ENCODE measurements at places on chromosomes 1 and 21. TPM values are rescaled to one million over a fixed set of nuclear protein-coding genes. Genes with fewer than 3 reads are reported as not detected.

GRCh38 chr21:40402884-40403582, 443.9 kb downstream of the DSCAM start:
- DNase-seq = no peak

GRCh38 chr1:224317383-224318045, 12.5 kb downstream of the NVL start:
- no peak for DNase-seq

GRCh38 chr1:215376544-215377264, 190.4 kb upstream of the KCTD3 start:
- no peak for DNase-seq

GRCh38 chr1:117662667-117663066, 56.8 kb downstream of the TENT5C start:
- no peak for DNase-seq

DNA sequence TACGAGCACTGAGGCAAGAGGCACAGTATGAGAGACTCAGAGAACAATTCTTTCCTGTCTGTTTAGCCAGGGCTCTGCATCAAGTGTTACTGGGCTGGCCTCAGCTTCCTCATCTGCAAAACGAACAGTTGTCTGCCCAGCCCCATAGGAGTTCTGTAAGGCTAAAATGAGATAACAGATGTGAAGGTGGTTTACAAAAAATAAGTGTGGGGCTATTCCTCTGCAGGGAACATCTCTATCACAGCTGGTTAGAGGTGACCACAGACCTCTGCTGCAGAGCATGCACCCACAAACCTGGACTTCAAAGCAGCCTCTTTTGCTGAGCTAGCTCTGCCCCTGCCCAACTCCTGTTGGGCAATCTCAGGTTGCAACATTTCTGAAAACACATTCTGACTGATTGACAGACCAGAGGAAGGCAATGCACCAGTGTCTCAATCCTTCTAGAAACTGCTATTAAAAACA, 10.5 kb upstream of the OLIG1 start:
- peak; percentile 17 for DNase-seq

DNA sequence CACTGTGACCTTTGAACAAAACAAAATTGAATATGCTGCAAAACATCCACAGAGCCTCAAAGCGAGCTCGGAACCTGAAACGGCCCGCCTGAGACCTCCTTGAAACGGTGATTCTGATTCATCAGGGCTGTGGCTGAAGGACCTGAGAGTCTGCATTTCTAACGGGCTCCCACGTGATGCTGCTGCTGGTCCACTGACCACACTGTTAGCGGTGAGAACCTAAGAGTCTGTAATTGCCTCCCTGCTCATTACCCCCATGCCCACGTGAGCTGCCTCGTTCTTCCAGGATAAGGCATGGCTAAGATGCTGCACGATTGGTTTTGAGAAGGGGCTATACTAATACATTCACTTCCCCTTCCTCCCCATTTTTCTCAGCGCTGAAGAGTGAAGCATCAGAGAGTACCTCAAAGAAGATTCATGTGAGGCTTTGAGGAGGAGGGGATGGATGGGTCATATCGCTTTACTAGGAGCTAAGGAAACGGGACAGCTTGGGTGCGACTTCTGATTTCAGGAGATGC, 9.7 kb downstream of the TLR5 start:
- DNase-seq = no peak

GRCh38 chr1:222709700-222710153, 2.6 kb downstream of the AIDA start:
- no peak for DNase-seq

GRCh38 chr1:94332952-94333351, 85.2 kb upstream of the ABCD3 start:
- no peak for DNase-seq

GRCh38 chr1:38858833-38859560, 575 bp downstream of the RRAGC start:
- DNase-seq = no peak

DNA sequence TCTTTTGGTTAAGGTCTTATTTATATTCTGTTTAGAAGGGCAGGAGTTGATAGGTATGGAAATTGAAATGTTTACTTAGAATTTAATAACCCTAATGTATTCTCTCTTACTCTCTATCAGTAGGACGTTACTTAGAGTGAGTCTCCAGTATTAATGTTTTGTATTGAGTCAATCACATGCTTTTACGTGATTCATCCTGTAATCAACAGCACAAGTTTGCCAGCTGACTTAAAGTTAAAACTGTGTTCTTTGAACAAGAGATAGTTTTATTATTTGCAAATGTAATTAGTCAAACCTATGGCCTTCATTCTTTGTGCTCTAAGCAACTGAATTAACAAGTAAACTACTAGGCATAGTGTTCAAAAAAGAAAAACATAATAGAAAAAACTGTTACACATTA, 57.3 kb downstream of the PKN2 start:
- DNase-seq = no peak

GRCh38 chr1:20711285-20712214, 6.3 kb downstream of the KIF17 start:
- DNase-seq = no peak

- no peak for DNase-seq
These were observed 178.8 kb downstream of the SYT2 start for GRCh38 chr1:202531472-202531811.

- DNase-seq = no peak
These were observed 22.1 kb downstream of the PADI2 start for GRCh38 chr1:17097147-17097546.

GRCh38 chr21:41630249-41630648, 122.3 kb upstream of the TMPRSS2 start:
- DNase-seq = no peak

GRCh38 chr21:44353191-44353970, at the start of gene TRPM2:
TRPM2 (plus strand) TSS chr21:44353621; CDS start chr21:44353701, 80 bp downstream.
- DNase-seq = no peak

The NEGR1 gene
- polyA plus RNA-seq = not detected

The TCHHL1 gene
- polyA plus RNA-seq = not detected

The AKIRIN1 gene
- 118 TPM for polyA plus RNA-seq

The KLHDC7A gene
- not detected for polyA plus RNA-seq

The OR4F16 gene
- polyA plus RNA-seq = not detected
